Forelimb muscle (tissue), 1 donor: ENCODE measurements at places on chromosomes 16 and 17. TPM values are rescaled to one million over a fixed set of nuclear protein-coding genes. Genes with fewer than 3 reads are reported as not detected.

KNOP1 gene
- polyA plus RNA-seq = 30.6 TPM

GRCh38 chr16:66428682-66429251 is 1.7 kb downstream of the BEAN1 start:
- no peak for DNase-seq

GRCh38 chr17:57811638-57812280 is 38.1 kb downstream of the MRPS23 start:
- DNase-seq = no peak

BAIAP2 gene
- 15.4 TPM for polyA plus RNA-seq

RNF112 gene
- 3.5 TPM for polyA plus RNA-seq
